ENCODE measurements at places on chromosomes 2 and 18.

DNA sequence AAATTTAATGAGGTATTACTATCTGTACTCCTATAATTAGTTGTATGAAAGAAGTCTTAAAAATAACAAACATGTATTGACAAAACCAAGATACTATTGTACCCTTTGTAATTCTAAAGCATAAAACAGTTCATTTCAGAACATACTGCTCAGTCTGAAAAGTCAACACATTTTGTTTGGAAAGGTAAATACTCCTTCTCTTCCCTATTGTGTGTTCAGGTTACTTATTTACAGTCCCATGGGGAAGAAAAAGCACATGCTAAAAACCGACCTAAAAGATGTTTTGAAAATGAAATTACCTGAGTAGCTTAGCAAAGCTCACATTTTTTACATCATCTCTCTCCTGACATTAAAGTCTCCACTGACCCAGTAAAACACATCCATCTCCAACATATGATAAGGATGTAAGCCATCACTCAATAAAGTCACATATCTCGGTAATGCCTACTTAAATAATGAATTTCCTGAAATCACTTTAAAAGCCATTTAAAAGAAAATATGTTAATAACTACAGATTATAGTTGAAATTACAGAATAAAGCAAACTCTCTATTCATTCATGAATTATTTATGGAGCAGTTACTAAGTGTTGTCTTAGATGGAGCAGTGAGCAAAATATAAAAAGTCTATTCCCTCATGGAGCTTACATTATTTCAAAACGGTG, 75.6 kb upstream of the FZD5 start:
- DNase-seq: no peak

DNA sequence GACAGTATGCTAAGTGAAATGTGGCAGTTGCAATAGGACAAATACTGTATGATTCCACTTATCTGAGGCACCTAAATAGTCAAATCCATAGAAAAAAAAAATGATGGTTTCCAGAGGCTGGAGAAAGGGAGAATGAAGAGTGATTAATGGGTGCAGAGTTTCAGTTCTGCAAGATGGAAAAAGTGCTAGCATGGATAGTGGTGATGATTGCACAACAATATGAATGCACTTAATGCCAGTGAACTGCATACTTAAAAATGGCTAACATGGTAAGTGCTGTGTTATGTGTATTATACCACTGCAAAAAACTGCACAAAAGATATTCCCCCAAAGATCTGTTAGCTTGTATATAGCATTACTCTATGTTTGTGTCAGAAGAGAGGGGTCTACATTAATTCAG, 185.4 kb downstream of the INHBB start:
- DNase-seq: no peak

GRCh38 chr2:44148999-44149398, 19.7 kb upstream of the PPM1B start:
- no peak for DNase-seq

- no peak for DNase-seq
These were observed 14.7 kb downstream of the SOX11 start for GRCh38 chr2:5706717-5707455.

DNA sequence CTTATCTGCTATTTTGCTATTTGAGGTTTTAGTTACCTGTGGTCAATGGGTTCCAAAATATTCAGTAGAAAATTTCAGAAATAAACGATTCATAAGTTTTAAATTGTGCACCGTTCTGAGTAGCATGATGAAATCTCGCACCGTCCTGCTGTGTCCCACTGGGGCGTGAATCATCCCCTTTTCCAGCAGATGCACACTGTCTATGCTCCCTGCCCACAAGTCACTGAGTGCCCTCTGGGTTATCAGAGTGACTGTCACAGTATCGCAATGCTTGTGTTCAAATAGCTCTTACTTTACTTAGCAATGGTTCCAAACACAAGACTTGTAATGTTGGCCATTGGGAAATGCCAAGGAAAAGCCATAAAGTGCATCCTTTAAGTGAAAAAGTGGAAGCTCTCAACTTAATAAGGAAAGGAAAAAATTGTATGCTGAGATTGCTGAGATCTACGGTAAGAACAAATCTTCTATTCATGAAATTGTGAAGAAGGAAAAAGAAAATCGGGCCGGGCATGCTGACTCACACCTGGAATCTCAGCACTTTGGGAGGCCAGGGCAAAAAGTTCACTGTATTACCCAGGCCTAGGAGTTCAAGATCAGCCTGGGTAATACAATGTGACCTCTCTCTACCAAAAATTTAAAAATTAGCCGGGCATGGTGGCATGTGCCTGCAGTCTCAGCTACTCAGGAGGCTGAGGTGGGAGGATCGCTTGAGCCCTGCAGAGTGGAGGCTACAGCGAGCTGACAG, 13.3 kb downstream of the COL4A3 start:
- DNase-seq: no peak

GRCh38 chr2:84741182-84741822, 139.6 kb downstream of the TRABD2A start:
- DNase-seq: peak; percentile 29

GRCh38 chr18:65523461-65523860, 227.4 kb upstream of the CDH7 start:
- no peak for DNase-seq

GRCh38 chr2:97935719-97936161, 60.0 kb downstream of the TMEM131 start:
- no peak for DNase-seq

GRCh38 chr2:206408323-206409320, 34.7 kb upstream of the ADAM23 start:
- DNase-seq: peak; percentile 31

DNA sequence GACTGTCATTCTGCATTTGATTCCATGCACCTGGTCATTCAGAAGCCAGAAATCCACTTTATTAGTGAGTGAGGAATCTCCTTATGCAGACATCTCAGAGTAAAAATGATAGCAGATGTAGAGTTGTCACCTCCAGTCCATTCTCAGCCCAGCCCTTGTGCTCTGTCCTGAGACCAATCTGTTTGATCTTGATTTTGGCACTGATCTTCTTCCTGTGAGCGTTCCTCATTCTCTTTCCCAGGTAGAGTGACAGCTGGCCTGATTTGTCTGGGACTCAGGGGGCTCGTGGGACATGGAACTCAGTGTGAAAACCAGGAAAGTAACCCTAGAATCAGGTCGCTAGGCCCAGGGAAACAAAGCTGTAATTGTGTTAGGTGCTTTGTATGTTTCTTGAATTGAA, 8.9 kb downstream of the ARHGAP25 start:
- no peak for DNase-seq

DNA sequence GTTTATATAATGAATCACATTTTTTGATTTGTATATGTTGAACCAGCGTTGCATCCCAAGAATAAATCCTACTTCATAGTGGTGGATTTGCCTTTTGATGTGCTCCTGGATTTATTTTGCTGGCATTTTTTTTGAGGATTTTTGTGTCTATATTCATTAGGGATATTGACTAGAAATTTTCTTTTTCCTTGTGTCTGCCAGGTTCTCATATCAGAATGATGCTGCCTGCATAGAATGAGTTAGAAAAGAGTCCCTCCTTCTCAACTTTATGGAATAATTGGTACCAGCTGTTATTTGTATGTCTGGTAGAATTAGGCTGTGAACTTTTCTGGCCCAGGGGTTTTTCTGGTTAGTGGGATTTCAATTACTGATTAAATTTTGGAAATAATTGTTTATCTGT, 457.4 kb upstream of the DSEL start:
- no peak for DNase-seq

DNA sequence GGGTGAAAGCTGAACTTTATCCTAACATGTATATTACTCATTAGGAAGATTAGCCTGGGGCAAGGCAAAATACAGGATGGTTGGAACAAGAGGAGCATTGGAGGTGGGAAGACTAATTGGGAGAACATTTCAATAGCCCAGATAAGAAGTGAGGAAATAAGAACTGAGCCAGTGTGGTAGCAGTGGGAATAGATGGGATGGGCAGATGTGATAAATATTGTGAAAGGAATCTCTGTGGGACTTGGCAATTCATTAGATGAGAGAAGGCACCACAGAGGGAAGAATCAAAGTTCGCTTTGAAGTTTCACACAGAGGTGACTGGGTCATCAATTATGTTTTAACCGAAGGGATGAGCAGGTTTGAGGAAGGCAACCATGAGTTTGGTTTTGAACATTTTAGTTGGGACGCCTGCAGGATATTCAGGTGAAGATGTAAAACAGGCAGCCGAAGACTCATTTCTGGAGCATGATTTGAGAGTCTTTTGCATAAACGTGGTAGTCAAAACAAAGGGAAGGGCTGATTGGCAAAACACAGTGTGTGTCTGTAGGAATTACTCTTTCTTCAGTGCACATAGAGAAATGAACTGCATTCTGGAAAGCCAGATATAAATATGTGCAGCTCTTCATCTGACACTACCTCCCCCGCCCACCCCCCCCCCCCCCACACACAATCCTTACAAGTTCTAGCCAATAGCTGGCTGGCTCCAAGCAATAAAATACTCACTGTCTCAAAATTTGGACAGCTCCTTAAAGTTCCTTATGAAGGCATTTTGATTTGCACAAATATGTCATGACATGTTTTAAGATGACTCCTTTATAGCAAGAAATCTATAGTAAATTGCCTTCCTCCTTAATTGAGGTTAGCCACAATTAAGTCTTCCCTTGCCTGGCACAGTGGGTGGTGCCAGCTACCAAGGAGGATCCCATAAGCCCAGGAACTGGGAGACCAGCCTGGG, 1.9 kb upstream of the SLC1A4 start:
- DNase-seq: peak; percentile 73

DNA sequence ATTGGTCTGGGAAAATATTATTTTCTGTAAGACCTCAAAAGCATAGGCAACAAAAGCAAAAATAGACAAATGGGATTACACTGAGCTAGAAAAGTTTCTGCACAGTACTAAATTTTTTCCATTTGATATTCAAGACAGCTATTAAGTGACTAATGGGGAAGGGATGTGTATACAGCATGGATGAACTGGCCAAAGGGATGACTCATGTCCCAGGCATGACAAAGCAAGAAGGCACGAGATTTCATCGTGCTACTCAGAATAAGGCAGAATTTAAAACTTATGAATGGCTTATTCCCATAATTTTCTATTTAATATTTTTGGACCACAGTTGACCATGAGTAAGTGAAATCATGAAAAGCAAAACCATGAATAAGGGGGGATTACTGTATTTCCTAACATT, 1250.1 kb upstream of the GYPC start:
- DNase-seq: peak; percentile 93

- DNase-seq: no peak
These were observed 680 bp upstream of the LBH start for GRCh38 chr2:30230497-30231211.

DNA sequence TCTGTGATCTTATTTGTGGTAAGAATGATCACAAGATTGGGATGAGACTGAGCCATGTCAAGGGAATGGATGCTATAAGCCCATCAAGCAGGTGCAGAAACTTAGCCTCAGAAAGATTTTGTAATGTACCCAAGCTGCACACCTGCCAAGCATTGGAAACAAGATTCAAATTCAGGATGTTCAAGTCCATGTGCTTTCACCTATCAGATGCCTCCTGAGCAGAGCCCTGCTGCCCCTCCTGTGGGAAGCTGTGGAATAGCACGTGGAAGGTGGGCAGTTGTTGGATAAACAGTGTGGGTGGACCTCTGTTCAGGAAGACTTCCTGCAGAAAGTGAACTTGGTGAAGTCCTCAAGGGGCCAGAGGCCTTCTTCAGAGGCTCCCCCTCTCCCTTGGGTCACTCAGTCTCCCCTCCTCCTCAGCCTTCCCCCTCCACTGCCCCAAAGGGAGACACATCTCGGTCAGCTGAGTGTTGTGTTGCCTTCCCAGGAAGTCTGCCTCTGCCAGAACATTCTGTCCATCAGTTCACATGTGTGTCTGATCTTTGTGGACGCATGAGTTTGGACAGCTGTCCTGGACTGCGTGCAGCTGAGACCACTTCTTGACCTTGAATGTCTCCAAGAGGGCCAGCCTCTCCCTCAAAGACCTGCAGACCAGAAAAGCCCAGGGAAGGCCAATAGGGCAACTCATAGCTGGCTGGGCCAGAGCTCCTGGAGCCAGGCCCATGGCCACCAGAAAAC, 186.1 kb downstream of the INHBB start:
- DNase-seq: no peak

DNA sequence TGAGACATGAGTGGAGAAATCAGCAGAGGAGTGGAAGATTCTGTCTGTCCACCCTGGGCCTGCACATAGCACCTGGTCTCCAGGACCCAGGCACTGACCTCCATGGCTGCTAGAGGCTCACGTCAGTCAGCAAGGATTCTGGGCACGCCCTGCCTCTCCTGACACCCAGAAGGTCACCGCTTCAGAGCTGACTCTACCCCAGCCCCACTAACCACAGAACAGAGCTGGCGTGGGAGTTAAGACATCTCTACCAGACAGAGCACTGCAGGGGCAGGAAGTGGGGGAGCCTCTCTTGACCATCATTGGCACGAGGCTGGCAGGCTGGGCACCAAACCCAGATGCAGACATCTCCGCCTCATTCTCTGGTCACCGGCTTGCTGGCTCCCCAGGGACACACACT, 3.0 kb downstream of the ADCY3 start:
- DNase-seq: no peak

- peak; percentile 95 for DNase-seq
These were observed 364.8 kb upstream of the GALNT5 start for GRCh38 chr2:156892467-156893281.

DNA sequence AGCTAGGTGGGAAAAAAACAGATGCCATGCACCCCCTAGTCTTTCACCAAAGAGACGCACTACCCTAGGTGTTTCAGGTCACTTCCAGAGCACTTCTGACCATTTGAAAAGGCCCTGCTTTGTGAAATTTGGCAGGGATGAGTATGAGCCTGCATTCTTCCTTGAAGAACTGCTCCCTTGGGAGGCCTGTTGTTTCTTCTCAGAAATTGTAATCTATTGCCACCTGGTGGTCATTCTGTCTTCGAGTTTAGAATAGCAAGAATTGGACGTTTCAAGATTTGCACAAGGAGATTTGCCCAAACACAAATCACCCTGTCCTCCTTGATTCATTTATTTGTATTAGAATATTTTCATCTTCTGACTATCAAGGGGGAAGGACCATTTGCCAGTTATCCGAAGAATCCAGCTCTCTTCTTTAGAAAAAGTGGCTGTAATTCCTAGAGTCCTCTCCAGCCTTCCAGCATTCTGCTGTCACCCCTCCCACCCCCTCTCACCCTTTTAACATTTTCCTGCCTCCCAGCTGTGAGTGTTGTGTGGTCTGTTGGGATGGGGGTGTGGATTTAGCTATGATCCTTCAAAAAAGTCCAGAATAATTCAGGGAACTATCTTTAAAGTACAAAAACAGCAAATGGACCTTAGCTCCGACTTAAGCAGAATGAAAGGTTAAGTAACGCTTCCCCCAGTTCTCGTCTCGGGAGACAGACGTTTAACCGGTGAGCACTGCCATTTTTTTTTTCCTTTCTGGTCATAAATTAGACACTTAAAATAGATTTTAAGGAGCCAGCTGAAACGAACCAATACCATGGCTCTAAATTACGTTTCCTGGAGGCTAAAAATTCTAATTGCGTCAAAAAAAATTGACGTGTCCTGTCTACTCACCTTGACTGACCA, 3.7 kb upstream of the GAD1 start:
- peak; percentile 84 for DNase-seq
